ENCODE measurements at places on chromosomes 11 and 22. TPM values are rescaled to one million over a fixed set of nuclear protein-coding genes. Genes with fewer than 3 reads are reported as not detected.

Gene SCARF2
- total RNA-seq, result 0.57 TPM

Gene THRSP
- not detected for total RNA-seq

Gene TMEM191B
- 0.28 TPM for total RNA-seq

Gene RFPL3
- not detected for total RNA-seq

Gene OR5P2
- total RNA-seq, result under 0.01 TPM

Gene DDI1
- total RNA-seq, result not detected

Gene KRTAP5-8
- not detected for total RNA-seq

Gene OR2D2
- total RNA-seq, result under 0.01 TPM

Gene SLCO2B1
- not detected for total RNA-seq

Gene SMC1B
- total RNA-seq, result not detected

Gene TRPM5
- not detected for total RNA-seq

Gene TNNI2
- total RNA-seq, result under 0.01 TPM

Gene KRTAP5-10
- not detected for total RNA-seq

Gene DRD4
- 0.07 TPM for total RNA-seq

Gene OR2AG2
- under 0.01 TPM for total RNA-seq

Gene DKK3
- total RNA-seq, result 85.4 TPM

Gene OR52I1
- not detected for total RNA-seq

Gene AP1B1
- 43.4 TPM for total RNA-seq

Gene MAJIN
- total RNA-seq, result not detected

Gene KCNJ11
- total RNA-seq, result 0.36 TPM

Gene CELSR1
- 303 TPM for total RNA-seq

Gene SOX6
- total RNA-seq, result 2.5 TPM

Gene APOBEC3G
- 4.8 TPM for total RNA-seq

Gene PAMR1
- total RNA-seq, result 7.2 TPM

Gene SYCE3
- total RNA-seq, result not detected

Gene GDPD4
- total RNA-seq, result not detected

Gene RFPL1
- not detected for total RNA-seq

Gene F2
- total RNA-seq, result under 0.01 TPM

Gene DEUP1
- under 0.01 TPM for total RNA-seq

Gene PGA5
- not detected for total RNA-seq

Gene ART1
- total RNA-seq, result not detected

Gene MUC5B
- 0.57 TPM for total RNA-seq

Gene IRAG1
- 0.68 TPM for total RNA-seq

Gene CACNA1I
- not detected for total RNA-seq

Gene C11orf86
- not detected for total RNA-seq

Gene C11orf16
- not detected for total RNA-seq

Gene KIF18A
- total RNA-seq, result 1.0 TPM

Gene UBQLNL
- not detected for total RNA-seq

Gene CDC45
- total RNA-seq, result 0.21 TPM

Gene HBB
- total RNA-seq, result not detected

Gene BUD13
- 14.7 TPM for total RNA-seq

Gene ZDHHC24
- total RNA-seq, result 11.7 TPM

Gene MS4A10
- not detected for total RNA-seq

Gene CHCHD10
- total RNA-seq, result 29.6 TPM

Gene RAB36
- 0.34 TPM for total RNA-seq

Gene TEX54
- not detected for total RNA-seq

Gene POU2AF2
- total RNA-seq, result not detected

Gene EWSR1
- 91.9 TPM for total RNA-seq

Gene NLRP14
- under 0.01 TPM for total RNA-seq

Gene ROM1
- 1.9 TPM for total RNA-seq
